Activated CD8-positive, alpha-beta T cell treated with anti-CD3 and anti-CD28 coated beads for 36 hours (primary cell): ENCODE measurements at places on chromosomes 2 and 18.

DNA sequence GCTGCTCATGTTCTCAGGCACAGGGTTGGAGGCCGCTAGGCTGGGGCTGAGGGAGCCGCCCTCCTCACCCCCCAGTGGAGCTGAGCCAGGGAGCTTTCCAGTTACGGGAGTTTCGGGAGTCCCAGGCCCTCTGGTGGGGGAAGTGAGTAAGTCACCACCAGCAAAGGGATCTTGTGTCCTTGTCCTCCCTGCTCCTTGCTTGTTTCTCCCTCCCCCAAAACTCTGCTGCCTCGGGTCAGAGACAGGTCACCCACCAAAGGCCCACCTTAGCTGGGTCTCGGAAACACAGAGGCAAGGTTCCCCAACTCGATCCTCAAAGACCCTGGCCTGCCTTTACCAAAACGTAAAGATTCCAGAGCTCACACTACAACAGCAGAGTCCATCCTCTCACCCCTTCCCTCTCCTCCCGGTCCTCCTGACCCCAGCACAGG lies 60.5 kb upstream of the POMC start:
- peaks cover 13% of the 10 kb centered on the region for H3K36me3 ChIP-seq
- no peak overlapping the region for H3K4me3 ChIP-seq
- H3K27me3 ChIP-seq: no peaks in the 10 kb centered on the region
- DNase-seq: peak; percentile 50
- H3K27ac ChIP-seq: no peak overlapping the region

GRCh38 chr2:178109813-178110212 lies 2.4 kb upstream of the RBM45 start:
- no peaks in the 10 kb centered on the region for H3K36me3 ChIP-seq
- H3K4me1 ChIP-seq: peaks cover 23% of the 10 kb centered on the region
- no peak overlapping the region for H3K4me3 ChIP-seq
- no peak overlapping the region for H3K27ac ChIP-seq
- no peaks in the 10 kb centered on the region for H3K27me3 ChIP-seq
- no peak for DNase-seq

DNA sequence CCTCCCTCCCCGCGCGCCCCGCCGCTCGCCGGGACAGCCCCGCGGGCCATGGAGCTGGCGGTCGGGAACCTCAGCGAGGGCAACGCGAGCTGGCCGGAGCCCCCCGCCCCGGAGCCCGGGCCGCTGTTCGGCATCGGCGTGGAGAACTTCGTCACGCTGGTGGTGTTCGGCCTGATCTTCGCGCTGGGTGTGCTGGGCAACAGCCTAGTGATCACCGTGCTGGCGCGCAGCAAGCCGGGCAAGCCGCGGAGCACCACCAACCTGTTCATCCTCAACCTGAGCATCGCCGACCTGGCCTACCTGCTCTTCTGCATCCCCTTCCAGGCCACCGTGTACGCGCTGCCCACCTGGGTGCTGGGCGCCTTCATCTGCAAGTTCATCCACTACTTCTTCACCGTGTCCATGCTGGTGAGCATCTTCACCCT lies 865 bp downstream of the GALR1 start:
- DNase-seq: no peak
- H3K27me3 ChIP-seq: peaks cover 63% of the 10 kb centered on the region
- peaks cover 1% of the 10 kb centered on the region for H3K36me3 ChIP-seq
- peaks cover 11% of the 10 kb centered on the region for H3K4me1 ChIP-seq
- H3K27ac ChIP-seq: no peak overlapping the region

DNA sequence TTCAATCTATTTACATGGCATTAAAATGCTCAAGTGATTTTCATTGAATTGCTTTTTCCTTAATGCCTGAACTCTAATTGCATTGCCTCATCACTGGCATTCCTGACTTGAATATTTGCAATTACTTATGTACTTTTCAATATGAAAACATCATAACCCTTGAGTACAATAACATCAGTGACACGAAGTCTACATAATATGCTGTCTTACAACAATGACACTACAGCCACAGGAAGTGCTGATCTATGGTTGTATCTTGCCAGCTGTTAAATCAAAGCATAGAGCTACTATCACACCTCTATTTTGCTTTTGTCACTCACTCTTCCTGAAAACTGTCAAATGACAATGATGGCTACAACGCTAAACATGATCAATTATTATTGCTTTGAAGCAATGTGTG lies 156.9 kb downstream of the CCDC102B start:
- no peak overlapping the region for H3K4me3 ChIP-seq
- H3K27me3 ChIP-seq: no peaks in the 10 kb centered on the region
- no peaks in the 10 kb centered on the region for H3K4me1 ChIP-seq
- H3K27ac ChIP-seq: no peak overlapping the region
- DNase-seq: no peak
- no peaks in the 10 kb centered on the region for H3K36me3 ChIP-seq

DNA sequence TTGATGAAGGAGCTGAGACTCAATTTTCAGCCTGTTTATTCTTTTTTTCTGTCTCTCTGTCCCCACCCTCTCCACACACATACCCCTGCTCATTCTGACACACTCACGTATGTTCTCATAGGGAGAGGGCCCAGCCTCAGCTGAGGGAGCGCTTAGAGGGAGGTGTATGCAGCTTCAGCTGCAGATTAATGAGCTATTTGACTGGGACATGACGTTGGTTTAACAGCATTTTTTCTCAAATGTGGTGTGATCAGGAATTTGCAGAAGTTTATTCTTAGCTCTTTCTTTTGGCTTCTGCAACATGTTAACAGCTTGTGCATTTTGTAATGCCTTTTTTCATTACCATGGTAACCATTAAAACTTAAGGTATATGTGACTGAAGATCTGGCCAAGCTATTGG lies 1547.1 kb upstream of the PIK3C3 start:
- H3K36me3 ChIP-seq: no peaks in the 10 kb centered on the region
- no peak for DNase-seq
- no peak overlapping the region for H3K4me3 ChIP-seq
- no peak overlapping the region for H3K27ac ChIP-seq
- no peaks in the 10 kb centered on the region for H3K27me3 ChIP-seq

DNA sequence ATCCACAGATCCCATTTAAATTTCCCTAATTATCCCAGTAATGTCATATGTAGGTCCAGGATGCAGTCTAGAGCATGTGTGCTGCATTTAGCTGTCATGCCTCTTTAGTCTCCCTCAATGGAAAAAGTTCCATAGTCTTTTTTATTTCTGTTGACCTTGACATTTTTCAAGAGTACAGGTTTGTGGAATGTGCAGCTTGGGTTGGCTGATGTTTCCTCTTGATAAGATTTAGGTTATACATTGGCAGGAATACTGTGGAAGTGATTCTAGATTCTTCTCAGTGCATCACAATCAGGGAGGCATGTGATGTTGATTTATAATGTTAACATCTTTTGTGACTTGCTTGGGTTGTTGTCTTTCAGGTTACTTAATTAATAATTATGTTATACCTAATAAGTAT lies 42.5 kb downstream of the PPM1B start:
- H3K27ac ChIP-seq: no peak overlapping the region
- no peak for DNase-seq
- no peaks in the 10 kb centered on the region for H3K27me3 ChIP-seq

DNA sequence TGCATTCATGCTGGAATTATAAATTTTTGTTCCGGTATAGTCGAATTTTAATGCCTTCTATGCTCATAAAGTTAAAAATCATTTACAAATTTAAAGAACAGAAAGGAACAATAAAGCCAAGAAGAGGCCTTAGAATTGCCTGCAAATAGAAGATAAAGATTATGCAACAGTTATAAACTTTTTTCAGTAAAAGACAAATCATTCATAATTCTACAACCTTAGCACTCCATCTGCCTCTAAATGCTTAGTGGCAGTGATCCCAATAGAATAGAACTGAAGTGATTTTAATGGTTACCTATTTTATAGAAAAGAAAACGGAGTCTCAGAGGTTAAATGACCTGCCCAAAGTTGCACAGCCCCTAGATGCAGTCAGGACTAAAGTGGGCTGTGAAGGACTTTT lies 211.2 kb downstream of the AGPS start:
- no peaks in the 10 kb centered on the region for H3K36me3 ChIP-seq
- H3K4me1 ChIP-seq: no peaks in the 10 kb centered on the region
- peaks cover 3% of the 10 kb centered on the region for H3K27me3 ChIP-seq
- H3K4me3 ChIP-seq: no peak overlapping the region

DNA sequence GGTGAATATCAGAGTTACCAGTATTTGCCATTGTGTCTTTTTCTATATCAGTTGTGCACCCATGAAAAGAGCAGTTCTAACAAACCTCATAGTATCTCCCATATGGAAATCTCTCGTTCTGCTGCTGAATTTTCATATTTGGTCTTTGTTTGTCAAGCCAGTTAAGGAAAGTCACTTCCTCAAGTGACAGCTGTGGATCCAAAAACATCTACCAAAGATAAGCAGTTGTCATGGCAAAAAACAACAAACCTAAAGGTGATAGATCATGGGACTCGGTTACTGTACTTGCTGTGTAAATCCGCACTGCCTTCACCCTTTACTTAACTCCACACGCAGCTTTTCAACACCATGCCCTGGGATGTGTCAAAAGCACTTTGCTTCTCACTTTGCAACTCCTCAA lies 17.3 kb downstream of the BMP10 start:
- no peaks in the 10 kb centered on the region for H3K36me3 ChIP-seq
- H3K4me3 ChIP-seq: no peak overlapping the region
- DNase-seq: no peak
- peaks cover 6% of the 10 kb centered on the region for H3K27me3 ChIP-seq
- H3K27ac ChIP-seq: no peak overlapping the region

- no peaks in the 10 kb centered on the region for H3K36me3 ChIP-seq
- H3K27ac ChIP-seq: no peak overlapping the region
- no peaks in the 10 kb centered on the region for H3K4me1 ChIP-seq
- H3K4me3 ChIP-seq: no peak overlapping the region
- no peaks in the 10 kb centered on the region for H3K27me3 ChIP-seq
Observed at GRCh38 chr2:99256677-99257076, 1.2 kb upstream of the LYG2 start.

- H3K36me3 ChIP-seq: peaks cover 44% of the 10 kb centered on the region
- no peak for DNase-seq
- no peaks in the 10 kb centered on the region for H3K4me1 ChIP-seq
- no peaks in the 10 kb centered on the region for H3K27me3 ChIP-seq
- H3K4me3 ChIP-seq: no peak overlapping the region
Observed at GRCh38 chr2:171754254-171754939, 67.1 kb downstream of the DYNC1I2 start.

DNA sequence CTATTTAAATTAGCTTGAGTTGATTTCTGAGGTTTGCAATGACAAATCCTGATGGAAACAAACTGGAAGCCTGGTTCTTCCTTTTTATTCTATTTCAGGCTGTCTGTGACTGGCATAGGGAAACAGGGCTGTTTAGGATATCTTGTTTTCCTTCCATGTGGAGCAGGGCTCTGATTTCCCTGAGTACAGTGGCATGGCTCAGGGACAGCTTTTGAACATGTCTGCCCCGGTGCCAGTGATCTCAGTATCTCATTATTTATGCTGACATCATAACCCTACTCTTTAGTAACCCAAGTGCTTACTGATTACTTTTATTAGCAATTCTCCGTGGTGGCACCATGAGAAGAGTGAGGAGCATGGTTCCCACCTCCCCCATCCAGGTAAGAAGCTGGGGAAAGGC lies 720.3 kb downstream of the GALR1 start:
- no peaks in the 10 kb centered on the region for H3K4me1 ChIP-seq
- DNase-seq: no peak
- no peak overlapping the region for H3K4me3 ChIP-seq
- peaks cover 1% of the 10 kb centered on the region for H3K27me3 ChIP-seq

GRCh38 chr2:238167761-238168160 lies 9.0 kb downstream of the ERFE start:
- no peak overlapping the region for H3K4me3 ChIP-seq
- no peaks in the 10 kb centered on the region for H3K4me1 ChIP-seq
- H3K27ac ChIP-seq: no peak overlapping the region
- peaks cover 12% of the 10 kb centered on the region for H3K36me3 ChIP-seq
- DNase-seq: no peak

DNA sequence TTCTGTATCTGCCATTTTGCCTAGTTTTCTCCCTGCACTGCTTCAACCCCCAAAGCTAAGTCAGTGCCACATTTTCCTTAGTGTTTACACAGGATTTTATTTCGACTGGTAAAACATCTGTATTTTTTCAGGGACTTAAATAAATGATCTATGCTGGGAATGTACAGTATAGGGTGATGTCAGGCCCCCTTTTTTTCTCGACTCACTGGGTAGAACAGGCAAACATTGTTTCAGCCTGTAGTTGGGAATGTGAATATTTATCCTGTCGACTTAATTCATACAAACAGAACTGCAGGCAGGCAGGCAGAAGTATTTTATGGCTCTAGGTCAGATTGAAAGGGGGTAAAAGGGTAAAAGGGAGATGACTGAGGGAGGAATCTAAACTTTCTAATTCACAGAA lies 123.5 kb upstream of the ZFP36L2 start:
- H3K36me3 ChIP-seq: peaks cover 9% of the 10 kb centered on the region
- H3K4me3 ChIP-seq: no peak overlapping the region
- no peak overlapping the region for H3K27ac ChIP-seq
- H3K4me1 ChIP-seq: no peaks in the 10 kb centered on the region

GRCh38 chr2:154402213-154402612 lies 296.3 kb upstream of the KCNJ3 start:
- H3K4me1 ChIP-seq: no peaks in the 10 kb centered on the region
- H3K27ac ChIP-seq: no peak overlapping the region
- no peaks in the 10 kb centered on the region for H3K27me3 ChIP-seq
- no peak overlapping the region for H3K4me3 ChIP-seq

- H3K36me3 ChIP-seq: peaks cover 2% of the 10 kb centered on the region
- no peaks in the 10 kb centered on the region for H3K27me3 ChIP-seq
Observed at GRCh38 chr2:234335661-234336228, 161.1 kb downstream of the ARL4C start.
